ENCODE measurements at places on chromosomes 2 and 18.

DNA sequence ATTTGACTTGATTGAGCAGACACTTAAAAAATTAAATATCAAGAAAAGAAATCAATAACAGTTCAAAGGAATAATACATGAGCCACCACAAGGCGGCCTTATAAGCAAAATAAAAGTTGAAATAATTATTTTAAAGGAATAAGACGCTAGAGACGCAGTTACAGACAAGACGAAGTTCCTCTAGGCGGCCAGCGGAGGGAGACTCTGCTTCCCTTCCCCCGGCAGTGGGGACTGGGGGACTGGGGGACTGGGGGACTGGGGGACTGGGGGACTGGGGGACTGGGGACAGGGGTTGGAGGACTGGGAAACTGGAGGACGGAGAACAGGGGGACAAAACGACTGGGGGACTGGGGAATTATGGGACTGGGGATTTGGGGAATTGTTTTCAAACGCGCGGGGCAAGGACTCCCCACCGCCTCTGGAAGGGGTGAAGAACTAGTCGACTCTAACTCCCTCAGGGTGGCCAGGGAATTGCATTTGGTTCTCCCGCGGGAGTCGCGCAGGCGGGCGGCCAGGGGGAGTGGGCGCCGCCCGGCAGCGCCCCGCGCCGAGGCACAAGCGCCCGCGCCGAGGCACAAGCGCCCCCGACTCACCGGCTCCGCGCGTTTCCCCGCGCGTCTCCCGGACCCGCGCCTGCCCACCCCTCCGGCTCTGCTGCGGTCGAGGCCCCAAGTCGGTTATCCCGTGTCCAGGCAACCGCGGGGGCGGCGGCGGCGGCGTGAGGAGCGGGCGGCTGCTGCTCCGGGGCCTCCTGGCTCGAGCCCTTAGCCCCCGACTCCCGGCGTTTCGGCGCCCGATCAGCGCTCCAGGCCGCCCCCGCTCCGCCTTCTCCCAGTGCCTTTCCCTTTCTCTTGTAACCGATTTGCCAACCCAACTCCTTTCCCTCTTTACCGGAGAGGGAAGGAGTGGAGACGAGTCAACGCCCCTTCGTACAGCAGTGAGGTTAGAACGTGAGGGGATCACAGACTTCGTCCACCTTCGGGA lies at the start of gene CCDC178:
CCDC178 (minus strand) TSS at position 662 of the 984 bp plus-strand sequence. CDS start 28,633 bp downstream, outside the sequence.
- no peak for DNase-seq

DNA sequence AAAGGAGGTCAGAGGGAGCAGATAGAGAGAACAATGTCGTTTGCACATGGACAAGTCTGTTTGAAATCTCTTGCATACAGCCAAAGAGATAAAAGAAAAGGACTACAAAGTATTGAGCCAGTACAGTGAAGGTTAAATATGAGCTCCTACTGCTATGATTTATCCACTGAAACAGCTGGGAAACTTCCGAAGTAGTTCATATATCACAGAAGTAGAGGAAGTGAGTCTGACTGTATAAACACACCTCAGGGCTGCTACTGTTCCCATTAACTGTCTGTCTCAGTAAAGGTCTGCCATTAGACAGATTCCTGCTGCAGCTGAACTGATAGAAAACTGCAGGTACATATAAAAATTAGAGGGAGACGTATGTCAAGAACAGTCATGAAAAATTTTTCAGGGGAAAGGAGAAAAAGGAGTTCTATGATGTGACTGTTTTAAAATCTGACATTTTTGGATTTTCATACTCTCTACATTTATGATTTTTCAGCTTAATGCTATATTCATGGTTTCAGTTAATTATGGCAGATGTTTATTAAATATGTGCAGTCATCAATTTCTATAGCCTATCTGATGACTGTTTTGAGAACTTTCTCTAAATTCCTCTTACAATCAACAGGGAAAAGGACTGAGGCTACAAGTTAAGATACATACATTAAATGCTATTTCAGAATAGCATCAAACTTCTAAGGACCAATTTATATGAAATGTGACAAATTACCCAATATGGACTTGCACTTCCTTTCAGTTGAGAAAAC lies 364.7 kb downstream of the ERBB4 start:
- no peak for DNase-seq

- DNase-seq = no peak
These were observed 116.4 kb upstream of the PPP1CB start for GRCh38 chr2:28635191-28635611.

GRCh38 chr18:8117006-8117371 lies 492.2 kb upstream of the RAB12 start:
- DNase-seq = no peak

DNA sequence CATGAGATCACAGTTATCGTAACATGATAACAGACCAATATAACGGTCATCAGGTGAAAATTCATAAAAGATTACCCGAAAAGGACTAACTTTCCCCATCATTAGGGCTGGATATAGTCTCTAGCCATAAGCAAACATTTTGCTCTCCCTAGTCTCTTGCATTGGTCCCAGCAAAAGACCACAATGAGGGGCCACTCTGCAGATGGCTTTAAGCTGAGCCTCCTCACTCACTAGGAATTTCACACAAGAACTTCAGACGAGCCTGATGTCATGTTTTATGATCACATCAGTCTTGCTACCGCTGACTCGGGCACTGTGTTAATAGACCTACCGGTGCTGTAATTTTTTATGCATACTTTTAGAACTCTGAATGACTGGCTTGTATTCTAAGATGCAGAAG lies 35.2 kb downstream of the STK17B start:
- DNase-seq = no peak

DNA sequence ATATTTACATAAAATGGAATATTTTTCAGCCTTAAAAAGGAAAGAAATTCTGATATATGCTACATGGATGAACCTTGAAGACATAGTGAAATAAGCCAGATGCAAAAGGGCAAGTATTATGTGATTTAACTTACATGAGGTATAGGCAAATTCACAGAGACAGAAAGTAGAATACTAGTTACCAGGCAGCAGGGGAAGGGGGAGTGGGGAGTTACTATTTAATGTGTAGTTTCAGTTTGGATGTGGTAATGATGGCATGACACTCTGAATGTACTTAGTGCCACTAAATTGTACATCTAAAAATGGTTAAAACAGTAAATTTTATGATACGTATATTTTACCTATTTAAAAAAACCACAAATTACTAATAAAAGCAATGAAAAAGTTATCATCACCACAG lies 12.1 kb downstream of the METTL4 start:
- DNase-seq = no peak

DNA sequence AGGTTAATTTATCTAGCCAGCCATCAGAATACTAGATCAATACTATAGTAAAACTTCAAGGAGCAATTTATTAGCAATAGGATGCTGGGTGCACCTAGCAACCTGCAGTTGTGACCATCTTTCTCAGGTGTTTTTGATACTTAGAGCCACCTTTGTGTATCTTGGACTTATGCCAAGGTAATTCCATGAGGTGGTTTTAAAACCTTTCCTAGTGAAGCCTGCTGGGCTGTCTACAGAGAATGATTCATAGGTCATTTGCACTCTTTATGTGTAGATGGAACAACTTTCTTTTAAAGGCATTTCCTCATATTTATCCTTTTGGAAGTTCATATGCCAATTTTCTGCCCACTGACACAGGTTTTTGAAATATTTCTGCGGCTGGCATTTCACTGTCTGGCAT lies 1030.1 kb upstream of the POU3F3 start:
- no peak for DNase-seq

- DNase-seq = no peak
These were observed 185.5 kb upstream of the SETBP1 start for GRCh38 chr18:44495151-44495550.

GRCh38 chr2:109266496-109266895 lies 137.5 kb downstream of the SH3RF3 start:
- DNase-seq = no peak

Measured in GM12878 (cell line).